Effector memory CD8-positive, alpha-beta T cell (primary cell): ENCODE measurements at places on chromosomes 11 and 22.

- no peak for DNase-seq
Observed at GRCh38 chr22:36422287-36423014, 34.7 kb upstream of the MYH9 start.

DNA sequence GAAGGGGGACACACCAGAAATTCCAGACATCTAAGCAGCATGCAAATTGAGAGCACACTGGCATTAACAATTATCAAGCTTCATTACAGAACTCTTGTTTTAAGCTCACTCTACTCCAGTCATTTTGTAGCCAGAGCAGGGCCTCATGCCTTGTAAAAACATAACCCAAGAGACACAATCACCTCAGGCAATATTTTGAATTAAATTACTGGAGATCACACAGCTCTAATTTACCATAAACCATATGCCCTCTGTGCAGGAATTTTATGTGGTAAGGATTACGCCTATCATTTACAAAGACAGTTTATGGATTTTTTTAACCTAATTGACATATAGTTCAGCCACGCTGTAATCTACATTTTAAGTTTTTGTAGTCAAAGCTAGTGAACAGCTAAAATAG is 414.1 kb upstream of the DDI1 start:
- no peak for DNase-seq

DNA sequence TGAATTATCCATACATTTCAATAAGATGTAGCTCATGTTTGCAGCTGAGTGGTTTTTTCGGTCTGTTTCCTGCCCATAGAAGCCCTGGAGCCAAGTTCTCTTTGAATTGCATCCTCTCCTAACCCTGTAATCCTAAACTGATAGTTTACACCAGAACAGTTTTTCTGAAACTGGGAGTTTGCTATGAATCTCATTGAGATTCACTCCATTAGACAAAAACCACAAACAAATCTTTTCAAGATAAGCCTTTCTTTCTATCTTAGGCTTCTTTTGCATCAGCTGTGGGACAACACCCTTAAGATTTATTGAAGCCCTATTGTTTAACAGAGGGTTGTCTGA is 324.8 kb downstream of the DYNC2H1 start:
- no peak for DNase-seq

GRCh38 chr22:45996241-45997076 is 19.5 kb upstream of the WNT7B start:
- no peak for DNase-seq

DNA sequence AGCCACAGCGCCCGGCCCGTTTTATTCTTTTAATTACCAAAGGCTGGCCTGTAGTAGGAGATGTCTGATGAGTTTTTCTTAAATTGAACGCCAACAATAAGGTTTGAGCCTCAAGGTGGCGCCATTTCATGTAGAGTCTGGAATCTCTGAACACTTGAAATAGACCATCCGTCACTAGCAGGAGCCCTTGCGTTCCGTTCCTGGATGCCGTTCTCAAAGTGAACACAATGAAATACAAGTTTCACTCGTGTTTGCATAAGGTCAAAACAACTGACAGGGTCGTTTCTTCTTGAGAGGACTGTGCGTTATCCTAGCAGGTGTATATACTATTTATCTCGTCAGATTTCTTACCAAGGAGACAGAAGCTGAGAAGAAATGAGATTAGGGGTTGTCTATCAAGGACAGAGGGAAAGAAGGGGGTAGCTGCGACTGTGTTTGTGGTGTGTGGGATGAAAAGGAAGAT is 18.7 kb upstream of the SCGB1D1 start:
- DNase-seq = peak; percentile 78

GRCh38 chr22:38051261-38051660 is 5.9 kb upstream of the PICK1 start:
- no peak for DNase-seq

DNA sequence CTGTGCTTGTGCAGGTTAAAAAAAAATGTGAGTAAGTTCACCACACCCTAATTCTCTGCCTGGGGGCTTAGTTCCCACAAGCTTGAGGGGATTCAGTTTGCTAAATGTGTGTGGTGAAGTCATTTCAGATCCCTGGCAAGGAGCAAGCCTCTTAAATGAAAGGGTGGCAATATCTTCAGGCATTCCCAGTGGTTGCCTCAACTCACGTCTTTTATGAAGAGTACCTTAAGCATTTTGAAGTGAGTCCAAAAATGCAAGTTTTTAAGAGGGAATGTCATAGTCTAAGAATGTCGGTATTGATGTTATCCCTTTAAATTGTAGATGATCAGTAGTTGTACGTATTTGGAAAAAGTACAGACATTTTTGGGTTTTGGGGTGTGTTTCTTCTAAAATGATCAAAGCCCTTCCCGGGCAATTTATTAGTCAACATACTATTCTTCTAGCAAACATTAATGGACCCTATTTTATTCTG is 4.9 kb downstream of the TCP11L1 start:
- DNase-seq = no peak

GRCh38 chr11:80587906-80588305 is 1147.1 kb upstream of the TENM4 start:
- DNase-seq = no peak

- DNase-seq = no peak
Observed at GRCh38 chr11:79055856-79056631, 384.8 kb downstream of the TENM4 start.

- DNase-seq = no peak
Observed at GRCh38 chr11:87954476-87954875, 220.8 kb downstream of the RAB38 start.

DNA sequence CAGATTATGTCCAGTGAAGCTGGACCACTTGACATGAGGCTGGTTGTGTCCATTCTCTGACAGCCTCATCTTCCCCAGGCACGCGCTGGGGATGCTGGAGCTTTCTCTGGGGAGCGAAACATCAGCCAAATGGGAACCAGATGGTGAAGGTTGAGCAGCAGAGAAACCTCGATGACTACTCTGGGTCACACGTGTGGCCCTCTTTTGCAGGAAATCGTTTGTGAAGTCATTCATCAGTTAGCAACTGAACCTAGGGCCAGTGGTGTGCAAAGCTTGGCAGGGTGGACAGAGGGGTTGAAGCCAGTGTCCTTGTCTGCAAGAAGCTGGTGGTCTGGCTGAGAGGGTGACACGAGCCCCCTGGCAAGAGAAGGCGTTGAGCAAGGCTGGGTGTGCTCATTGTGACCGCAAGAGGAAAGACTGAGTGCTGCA is 109.8 kb downstream of the ZBTB16 start:
- DNase-seq = no peak

DNA sequence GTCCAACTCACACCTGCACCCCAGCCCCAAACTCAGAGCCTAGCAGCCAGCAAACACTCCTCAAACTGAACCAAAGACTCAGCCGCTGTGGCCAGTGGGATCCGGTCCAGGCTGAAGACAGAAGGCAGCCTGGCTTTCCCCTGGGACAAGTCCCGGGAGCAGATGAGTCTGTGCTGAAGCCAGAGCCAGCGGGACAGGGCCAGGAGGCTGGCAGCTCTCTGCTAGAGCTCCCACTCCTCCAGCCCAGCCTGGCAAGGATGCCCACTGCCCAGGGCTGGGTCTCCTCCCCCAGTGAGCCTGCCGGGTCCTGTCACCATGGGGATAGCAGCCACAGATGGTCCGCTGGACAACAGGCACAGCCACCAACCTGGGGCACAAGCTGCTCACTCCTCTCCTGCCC is 42.9 kb upstream of the PRR5 start:
- no peak for DNase-seq

DNA sequence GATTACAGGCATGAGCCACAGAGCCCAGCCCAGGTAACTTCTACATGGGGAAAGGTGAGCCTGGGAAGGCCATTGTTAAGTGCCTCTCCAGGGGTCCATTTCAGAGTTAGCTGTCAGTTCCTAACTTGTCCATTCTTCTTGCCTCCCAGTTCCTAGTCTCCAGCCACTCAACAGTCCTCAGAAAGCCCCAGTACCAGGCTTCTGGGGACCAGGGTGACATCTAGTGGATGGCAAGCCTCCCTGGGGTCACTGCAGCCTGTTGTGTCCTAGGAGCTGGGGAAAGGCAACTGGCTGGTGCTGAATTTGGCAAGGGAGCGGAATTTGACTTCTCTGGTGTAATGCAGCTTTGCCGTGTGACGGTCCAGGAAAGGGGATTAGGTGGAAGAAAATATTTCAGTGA is 2.1 kb downstream of the LGALS12 start:
- no peak for DNase-seq

GRCh38 chr11:22927793-22928192 is 67.5 kb upstream of the CCDC179 start:
- no peak for DNase-seq

GRCh38 chr11:65646958-65647701 is 9.2 kb downstream of the SIPA1 start:
- DNase-seq = no peak

GRCh38 chr22:27347951-27348350 is 453.6 kb downstream of the MN1 start:
- no peak for DNase-seq

DNA sequence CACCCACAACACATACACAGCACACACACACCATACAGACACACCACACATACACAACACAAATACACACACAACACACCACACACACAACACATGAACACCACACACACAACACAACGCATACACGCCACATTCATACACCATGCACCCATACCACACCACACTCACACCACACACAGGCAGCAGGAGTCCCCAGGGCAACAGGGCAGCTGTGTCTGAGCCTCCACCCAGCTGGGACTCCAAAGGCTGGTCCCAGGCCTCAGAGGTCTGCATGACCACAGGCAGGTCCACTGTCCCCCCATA is 3.3 kb upstream of the WNT7B start:
- no peak for DNase-seq

DNA sequence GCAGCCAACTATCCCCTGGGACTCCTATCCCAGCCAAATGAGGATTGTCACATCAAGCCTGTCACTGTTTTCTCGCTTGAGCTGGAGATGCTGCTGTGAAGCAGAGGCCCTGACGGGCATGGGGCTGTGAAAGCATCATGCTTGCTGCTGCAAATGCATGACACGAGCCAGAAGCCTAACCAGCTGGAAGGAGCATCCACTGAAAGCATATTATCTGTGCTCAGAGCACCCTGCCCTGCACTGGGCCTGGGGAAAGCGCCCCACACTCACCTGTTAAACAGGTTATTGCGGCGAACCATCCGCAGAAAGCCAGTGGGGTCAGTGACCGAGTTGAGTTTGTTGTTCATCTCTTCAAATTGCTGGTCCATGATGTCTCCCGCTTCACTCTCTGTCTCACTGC is 110.9 kb upstream of the PITPNB start:
- DNase-seq = no peak
